ENCODE measurements at places on chromosomes 1 and 21.

DNA sequence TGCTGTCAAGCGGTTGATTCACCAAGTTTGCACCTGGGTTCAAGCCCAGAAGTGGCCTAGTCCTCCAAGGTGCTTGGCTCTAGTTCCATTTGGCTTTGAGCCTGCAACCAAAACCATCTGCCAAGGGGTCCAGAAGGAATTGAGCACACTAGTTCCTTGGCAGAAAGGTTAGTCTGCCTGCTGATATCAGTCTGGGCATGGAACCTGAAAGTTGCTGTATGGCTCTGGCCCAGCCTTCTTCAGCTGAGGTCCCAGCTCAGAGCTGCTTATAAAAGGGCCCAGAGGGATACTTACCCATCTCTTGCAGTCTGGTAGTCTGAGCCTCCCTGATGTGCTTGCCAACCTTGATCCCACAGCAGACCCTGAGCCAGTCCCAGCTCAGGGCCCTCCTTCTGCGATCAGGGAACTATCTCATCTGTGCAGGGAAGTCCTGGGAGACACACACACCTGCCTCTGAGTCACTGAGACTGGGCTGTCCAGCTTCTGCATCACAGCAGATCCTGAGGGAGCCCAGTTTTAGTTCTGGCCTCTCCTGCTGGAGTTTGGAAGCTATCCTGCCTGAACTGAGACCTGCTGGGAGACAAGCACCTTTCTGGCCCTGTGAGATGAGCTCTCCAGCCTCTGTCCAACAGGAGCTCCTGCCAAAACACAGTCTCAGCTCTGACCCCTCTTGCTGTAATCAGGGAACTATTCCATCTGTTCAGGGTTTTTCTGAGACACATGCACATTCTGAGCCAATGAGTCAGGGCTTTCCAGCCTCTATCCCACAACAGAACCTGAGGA, 75.8 kb downstream of the CTH start:
- DNase-seq: no peak

DNA sequence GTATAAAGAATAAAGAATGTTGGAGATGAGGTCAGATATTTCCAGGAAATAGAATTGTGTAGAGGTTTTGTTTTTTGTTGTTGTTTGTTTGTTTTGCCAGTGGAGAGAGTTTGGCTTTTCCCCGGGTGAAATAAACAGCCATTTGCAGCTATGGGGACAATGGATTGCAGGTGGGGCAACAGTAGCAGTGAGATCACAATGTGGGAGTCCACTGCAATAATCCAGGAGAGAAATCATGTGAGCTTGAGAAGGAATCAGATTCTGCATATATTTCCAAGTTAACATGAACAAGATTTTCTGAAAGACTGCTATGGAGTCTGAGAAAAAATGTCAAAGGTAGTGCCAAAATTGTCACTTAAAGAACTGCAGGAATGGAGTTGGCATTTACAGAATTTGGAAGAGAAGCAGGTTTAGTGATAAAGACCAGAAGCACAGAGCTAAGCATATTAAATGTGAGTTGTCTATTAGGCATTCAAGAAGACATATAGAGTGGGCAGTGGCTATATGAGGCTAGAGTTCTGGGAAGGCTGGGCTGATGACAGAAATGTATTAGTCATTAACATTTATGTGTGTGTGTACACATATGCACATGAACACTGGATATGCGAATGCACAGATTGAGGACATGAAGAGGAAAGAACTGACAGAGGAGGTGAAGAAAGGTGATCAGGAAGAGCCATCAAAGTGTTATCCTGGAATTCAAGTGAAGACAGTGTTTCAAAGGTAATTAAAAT, 729.6 kb upstream of the PTBP2 start:
- no peak for DNase-seq

DNA sequence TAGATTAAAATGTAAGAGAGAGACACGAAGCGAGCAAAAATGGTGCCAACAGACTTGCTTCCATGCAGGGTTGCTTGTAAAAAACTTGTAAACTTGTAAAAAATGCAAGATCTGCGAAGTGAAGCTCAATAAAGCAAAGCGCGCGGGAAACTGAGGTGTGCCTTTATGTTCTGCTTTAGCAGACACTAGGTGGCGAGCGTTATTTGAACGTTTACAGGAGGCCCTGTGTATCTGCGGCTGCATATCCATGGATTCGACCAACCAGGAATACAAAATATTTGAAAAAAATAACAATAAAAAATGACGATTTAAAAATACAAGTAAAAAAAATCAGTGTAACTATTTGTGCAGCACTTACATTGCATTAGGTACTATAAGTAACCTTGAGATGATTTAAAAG, 1.5 kb downstream of the UBE2G2 start:
- no peak for DNase-seq

- no peak for DNase-seq
Measured at GRCh38 chr1:17170571-17170970, 34.4 kb upstream of the PADI1 start.

GRCh38 chr21:26962621-26963181, 4.2 kb downstream of the ADAMTS5 start:
- DNase-seq: no peak

DNA sequence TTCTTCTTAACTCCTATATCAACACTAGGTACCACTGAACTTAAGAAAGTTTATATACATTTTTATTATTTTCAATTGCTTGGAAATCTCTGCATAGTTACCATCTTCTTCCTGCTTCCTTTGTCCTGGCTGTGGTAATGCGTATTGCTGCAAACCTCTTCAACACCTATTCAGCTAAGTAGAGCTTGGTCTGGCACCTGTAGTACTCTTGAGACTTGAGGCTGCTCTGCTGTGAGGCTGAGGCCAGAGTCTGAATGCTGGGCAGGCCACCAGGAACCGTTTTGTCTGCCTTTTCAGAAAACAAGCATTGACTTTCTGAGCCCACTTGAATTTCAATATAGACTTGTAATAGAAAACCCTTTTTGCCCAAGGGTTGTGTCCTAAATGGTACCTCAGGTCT, 52.0 kb upstream of the RGS2 start:
- no peak for DNase-seq

GRCh38 chr1:60345621-60346020, 272.1 kb upstream of the C1orf87 start:
- DNase-seq: no peak

- no peak for DNase-seq
Measured at GRCh38 chr21:43696214-43696613, 22.7 kb upstream of the PDXK start.

- no peak for DNase-seq
Measured at GRCh38 chr1:40872276-40872675, 10.1 kb upstream of the CITED4 start.

DNA sequence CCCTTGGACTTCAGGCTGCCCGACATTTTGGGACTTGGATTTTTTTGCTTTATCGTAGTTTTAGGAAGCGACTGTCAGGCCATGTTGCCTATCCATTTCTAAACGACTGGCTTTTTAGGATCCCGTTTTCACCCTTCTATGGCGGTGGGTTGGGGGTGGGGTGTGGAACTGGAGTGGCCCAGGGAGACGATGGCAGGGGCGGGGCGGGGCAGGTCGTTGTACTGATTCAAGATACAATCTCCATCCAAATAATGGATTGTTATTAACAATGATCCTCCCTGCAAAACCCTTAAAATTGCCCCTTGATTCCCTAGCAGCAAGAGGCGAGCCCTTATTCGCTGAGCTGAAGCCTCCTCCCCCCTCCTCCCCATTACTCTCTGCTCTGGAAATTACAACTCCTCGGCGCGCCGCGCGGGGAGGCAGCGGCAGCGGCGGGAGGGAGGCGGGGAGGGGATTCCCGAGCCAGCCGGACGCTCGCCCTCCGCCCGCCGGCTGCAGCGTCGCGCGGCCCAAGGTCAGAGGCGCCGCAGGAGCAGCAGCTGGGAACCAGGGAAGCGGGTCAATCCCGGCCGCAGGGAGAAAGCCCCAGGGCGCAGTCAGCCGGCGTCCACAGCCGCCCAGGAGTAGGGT, at the start of gene TRIM67:
TSS of gene TRIM67 (plus strand) at position 392 of the 630 bp plus-strand sequence. CDS start 912 bp downstream, outside the sequence.
- DNase-seq: no peak
